Stimulated activated CD4-positive, alpha-beta T cell treated with anti-CD3 and anti-CD28 coated beads, Interleukin-4, amount 100 ng/mL, for 4 hours (primary cell): ENCODE measurements at places on chromosomes 1 and 21.

DNA sequence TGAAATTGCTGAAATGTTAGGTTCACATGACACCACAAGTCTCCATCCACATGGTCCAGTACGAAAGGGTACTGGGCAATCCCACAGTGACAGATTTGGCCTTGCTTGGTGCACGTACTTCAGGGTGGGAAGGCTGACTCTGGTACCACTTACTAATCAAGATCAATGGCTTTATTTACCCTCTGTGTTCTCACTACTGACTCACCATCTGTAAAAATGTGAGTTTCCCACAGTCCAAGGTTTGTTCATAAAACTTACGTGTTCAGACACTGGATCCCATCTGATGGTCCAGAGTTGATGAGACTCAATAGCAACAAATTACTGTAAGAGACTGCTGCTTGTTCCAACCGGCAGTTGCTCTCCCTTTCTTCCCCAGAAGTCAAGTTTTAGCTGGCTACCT, 231.7 kb downstream of the LMX1A start:
- no peak for DNase-seq

- no peak for DNase-seq
These were observed 3.8 kb upstream of the MYOG start for GRCh38 chr1:203089651-203090045.

GRCh38 chr1:54715493-54716298, at the start of gene TTC4:
Gene TTC4 (plus strand): TSS chr1:54715861. CDS start chr1:54715909, 48 bp downstream.
- DNase-seq = peak; percentile 80

DNA sequence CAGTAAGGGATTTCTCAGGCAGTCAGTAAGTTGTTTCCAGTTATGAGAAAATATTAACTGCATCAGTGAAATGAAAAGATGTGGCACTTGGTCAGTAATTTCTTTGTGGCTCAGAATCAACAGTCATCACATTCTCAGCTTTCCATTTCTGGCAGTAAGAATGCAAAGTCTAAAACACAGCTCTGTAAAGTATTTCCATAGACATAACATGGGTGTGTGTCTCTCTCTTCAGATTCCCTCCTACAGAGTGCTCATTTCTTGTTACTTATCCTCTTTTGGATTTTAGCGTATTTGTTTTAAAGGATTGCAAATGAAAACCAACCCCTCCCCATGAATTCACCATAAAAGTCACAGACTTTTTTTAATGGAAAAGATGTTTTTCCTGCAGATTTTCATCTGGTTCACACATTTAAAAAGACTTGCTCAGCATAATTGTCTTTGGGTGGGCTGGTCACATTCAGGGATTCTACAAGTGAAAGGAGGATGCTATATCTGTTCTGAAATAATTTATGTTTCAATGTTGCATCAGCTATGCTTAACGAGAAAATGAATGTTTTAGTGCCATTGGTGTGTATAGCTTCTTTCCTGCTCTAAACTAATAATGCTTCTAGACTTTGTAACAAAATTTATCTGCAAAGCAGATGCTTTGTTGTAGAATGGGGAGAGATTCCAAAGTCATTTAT, 34.6 kb upstream of the CD55 start:
- DNase-seq = no peak
